ENCODE measurements at places on chromosomes 4 and X.

DNA sequence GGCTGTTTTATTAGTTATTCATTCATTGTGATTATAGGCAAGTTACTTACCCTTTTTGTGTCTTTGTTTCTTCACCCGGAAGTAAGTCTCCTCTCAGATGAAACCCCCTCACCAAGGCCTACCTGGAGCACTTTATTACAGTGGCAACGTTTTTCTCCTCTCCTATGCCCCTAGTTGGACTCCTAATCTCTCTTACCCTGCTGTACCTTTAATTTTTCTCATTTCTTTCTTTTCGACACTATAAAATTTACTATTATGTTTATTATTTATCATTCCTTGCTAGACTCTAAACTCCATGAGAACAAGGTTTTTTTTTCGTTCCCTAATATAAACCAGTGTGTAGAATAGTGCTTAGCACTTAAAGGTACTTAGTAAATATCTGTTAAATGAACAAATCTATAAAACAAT lies 17.5 kb downstream of the STAP1 start:
- DNase-seq: no peak

DNA sequence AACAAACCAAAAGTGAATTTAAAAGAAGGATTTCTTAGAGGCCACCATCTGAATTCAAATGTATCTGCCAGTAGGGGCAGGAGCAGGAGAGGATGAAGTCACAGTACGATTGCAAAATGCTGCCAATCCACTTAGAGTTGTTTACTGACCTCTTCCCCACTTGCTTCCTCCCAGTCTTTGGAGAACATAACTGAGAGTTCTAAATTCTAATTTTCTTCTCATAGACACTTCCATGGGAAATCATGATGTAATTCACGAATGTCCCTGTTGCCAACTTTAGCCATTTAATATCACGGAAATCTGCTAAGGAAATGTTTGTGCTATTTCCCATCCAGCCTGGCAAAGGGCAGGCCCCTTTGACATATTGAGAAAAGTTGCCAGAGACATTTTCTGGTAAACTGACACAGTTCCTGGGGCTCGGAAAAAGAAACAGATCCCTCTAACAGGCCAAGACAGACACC lies 33.6 kb upstream of the NOCT start:
- no peak for DNase-seq

- DNase-seq: no peak
Observed at GRCh38 chr4:169096221-169096620, 86.2 kb upstream of the CBR4 start.

- no peak for DNase-seq
Observed at GRCh38 chr4:137997496-137997895, 244.7 kb downstream of the SLC7A11 start.

DNA sequence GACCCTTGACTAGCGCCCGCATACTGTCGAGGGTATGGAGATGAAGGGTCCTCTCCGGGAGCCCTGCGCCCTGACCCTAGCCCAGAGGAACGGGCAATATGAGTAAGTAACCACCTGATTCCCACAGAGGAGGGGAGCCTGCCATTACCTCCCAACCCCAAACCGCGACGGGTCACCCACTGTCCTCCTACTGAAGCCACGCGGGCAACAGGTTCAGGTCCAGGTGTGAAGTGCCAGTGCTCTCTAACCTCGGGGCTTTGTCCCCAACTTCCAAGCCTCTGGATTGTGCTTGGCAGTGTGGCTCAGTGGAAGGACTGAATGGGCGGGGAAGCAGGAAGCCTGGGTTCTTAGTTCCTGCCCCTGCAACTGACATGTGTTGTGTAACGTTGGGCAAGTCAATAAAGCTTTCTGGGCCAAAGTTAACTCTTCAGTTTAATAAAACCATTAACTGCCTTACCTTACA lies 694 bp downstream of the OCRL start:
- no peak for DNase-seq

DNA sequence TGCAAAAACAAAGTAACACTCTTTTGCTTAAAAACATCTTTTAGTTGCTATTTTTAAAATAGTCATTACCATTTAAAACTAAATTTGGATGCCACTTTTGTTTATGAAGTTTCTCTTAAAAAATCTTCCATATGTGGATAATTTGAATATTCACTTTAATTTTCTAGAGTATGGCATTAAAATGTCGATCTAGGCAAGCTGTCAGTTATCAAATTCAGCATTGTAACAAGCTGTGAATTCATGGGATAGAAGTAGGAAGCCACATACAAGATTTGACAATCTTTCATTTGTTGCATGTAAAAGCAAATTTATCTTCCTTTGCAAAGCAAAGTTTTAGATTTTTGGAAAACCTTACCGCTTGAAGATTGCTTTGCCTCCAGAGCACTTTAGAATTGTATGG lies 191.5 kb downstream of the ARHGAP10 start:
- DNase-seq: no peak

DNA sequence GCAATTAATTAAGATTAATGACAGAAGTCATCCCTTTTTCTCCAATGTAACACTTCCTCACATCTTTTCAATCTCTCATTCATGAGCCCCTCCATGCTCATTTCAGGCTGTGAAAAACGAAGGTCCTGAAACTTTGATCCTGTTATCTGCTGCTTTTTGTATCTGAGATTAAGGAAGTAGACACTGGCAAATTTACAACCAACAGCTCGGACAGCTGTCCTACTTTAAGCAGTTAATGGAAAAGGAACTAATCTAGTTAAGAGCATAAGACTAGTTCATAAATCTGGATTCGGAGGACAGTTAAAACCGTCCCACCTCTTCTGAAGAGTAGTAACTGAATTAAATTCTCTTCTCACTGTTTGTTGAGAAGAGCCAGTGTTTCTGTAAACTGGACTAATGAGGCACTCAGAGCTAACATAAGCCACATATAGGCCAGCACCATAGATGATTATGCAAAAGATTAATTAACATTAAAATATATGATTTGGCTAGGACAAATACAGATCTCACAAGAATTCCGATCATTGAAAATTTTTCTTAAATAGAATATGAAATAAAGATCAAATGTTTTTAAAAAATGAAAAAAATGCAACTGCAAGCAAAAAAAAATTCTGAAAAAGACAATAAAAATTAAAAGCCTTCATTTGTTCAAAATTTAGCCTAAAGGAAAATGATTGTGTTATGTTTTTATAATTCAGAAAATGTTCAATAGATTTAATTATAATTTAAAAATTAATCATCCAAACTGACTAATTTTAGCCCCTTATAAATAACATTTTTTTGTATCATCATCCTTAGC lies 114.4 kb downstream of the ANTXR2 start:
- DNase-seq: no peak

GRCh38 chr4:36214735-36215485 lies 29.4 kb downstream of the ARAP2 start:
- DNase-seq: no peak

- DNase-seq: no peak
Observed at GRCh38 chr4:184433258-184433892, 41.0 kb downstream of the IRF2 start.

DNA sequence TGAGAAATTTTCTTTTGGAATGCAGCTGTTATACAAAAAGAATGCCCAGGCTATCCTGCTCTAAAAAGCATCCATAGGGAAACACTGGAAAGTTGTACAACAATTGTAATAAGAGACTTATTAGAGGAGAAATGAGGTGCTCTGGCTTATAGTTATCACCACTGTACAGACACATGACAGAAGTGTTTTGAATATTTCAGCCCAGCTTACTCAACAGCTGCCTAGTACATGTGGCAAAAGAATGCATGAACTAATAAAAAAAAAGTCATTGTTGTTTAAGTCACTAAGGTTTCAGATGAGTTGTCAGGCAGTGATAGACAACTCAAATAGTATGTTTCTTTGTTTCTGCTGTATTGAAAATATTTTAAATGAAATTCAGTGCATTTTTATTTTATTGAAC lies 307.7 kb downstream of the GPM6A start:
- no peak for DNase-seq

DNA sequence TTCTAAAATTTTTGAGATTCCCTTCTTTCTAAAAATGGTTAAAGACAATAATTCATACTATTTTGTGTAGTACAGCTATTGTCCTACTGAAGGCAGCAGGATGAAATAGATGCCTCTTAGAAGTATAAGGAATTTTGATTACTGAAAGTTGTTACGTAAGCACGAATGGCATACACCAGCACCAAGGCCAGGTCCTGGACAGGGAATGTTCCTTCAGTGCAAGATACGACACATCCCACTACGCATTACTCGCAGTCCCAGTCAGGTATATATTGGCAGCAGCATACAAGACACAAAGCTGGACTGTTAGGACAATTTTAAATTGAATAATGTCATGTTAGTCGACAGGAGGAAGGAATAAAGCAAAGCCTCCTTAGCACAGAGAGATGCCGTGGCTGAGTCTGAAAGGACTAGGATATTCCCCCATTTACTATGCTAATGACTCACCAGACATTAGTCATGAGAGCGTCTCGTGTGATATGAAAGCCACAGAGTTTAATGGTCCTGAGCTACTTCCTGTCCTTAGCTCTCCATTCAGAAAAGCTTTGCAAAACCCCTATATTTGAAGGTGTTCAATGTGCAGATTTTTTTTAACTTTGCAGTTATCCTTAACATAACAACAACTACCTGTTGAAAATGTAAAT lies 504.3 kb downstream of the FAM133A start:
- DNase-seq: no peak

DNA sequence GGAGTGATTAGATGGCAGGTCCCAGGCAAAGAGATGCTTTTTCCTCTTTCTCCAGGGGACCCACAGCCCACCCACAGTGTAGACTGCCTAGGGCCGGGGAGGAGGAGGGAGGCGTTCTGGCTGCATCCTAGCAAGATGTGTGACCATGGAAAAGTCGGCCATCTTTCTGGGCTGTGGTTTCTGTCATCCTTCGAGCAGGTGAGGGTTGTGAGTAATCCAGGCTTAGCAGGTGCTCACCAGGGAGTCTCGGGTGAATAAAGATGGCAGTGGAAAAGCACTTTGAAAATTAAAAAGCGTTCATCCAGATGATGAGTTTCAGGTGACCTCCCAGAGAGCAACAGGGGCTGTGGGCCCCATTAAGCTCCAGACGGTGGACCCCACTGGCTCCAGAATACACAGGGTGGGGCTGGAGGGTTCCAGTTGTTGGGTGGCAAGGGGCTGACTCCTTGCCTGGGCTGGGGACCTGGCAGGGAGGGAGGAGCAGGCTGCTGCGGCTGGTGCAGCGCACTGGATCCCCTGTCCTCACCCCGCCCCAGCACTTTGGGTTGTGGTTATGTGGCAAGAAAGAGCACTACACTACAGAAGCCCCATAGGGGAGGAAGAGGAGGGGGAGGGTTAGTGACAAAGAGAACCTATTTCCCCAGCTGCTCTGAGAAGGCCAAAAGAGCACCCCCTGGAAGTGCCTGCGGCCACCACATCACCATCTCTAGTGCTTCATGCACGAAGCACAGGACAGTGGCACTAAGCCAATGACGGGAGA lies 23.7 kb downstream of the ELF4 start:
- peak; percentile 33 for DNase-seq

GRCh38 chrX:135543924-135544323 lies 23.5 kb downstream of the INTS6L start:
- peak; percentile 10 for DNase-seq

DNA sequence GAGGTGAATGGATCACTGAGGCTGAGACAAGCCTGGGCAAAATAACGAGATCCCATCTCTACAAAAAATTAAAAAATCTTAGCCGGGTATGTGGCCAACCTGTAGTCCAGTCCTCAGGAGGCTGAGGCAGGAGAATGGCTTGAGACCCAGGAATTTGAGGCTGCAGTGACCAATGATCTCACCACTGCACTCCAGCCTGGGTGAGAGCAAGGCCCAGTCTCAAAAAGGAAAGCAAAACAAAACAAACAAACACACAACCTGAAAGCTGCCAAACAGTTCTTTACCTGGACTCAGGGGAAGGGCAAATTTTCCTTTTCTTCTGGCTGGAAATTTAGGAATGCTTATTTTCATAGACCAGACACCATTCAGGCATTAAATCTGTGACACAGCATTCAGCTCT lies 163.1 kb upstream of the FAT1 start:
- no peak for DNase-seq

- no peak for DNase-seq
Observed at GRCh38 chrX:78452356-78452755, 124.9 kb upstream of the CYSLTR1 start.

GRCh38 chr4:168659741-168660465 lies 163.1 kb downstream of the PALLD start:
- no peak for DNase-seq

- DNase-seq: no peak
Observed at GRCh38 chrX:139692908-139693307, 15.1 kb downstream of the MCF2 start.

- no peak for DNase-seq
Observed at GRCh38 chr4:95546866-95547714, 1.7 kb downstream of the UNC5C start.

- DNase-seq: peak; percentile 34
Observed at GRCh38 chr4:4430492-4431195, 43.7 kb downstream of the NSG1 start.

GRCh38 chr4:132982151-132982550 lies 166.9 kb upstream of the PCDH10 start:
- no peak for DNase-seq

GRCh38 chr4:79763486-79764075 lies 309.4 kb downstream of the ANTXR2 start:
- no peak for DNase-seq

DNA sequence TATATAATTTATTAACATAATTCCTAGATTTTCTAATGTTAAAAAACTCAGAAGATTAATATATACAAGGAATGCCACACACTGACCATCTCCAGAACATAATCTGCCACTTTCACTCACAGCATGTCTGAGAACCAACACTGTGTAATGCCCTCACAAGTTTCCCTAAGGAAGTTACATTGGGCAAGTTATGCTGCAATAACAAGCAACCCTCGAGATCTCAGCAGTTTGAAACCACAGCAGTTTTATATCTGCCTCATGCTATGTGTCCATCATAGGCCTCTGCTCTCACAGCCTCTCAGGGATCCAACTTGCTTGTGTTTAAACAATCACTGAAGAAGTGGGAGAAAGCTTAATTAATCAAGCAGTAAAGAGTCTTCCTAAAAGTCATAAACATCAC lies 250.0 kb upstream of the SLC7A11 start:
- no peak for DNase-seq

- DNase-seq: no peak
Observed at GRCh38 chrX:120677004-120677652, 47.3 kb upstream of the C1GALT1C1 start.

DNA sequence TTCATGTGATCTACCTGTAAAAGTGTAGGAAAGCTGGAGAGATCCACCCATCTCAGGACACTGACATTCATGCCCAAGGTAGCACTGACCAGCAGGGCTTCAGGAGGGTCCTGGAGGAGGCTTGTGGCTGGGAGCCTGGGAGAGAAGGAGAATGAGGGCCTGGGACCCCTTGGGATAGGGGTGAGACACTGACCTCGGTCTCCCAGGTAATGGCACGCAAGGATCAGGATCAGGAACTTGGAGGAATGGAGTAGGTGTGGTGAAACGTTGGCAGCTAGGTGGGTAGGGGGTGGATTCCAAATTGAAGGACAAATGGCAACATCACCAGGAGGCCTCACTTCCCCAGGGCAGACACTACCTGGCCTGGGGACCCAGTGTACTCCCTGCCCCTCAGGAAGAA lies 12.4 kb upstream of the RGS12 start:
- no peak for DNase-seq

DNA sequence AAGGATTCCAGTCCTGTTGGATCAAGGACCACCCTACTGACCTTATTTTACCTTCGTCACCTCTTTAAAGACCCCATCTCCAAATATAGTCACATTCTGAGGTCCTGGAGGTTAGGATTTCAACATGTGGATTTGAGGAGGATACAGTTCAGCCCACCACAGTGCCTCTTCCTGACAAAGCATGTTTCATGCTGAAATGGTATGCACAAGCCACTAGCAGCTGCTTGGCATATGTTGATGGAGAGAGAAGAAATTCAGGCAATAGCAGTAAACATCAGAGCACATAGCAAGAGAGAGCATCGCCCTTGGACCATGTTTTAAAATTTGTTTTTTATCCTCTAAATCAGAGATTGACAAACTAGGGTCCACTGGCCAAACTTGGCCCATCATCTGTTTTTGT lies 172.1 kb downstream of the PRKX start:
- DNase-seq: no peak
